ENCODE measurements at places on chromosomes 13 and 19. TPM values are rescaled to one million over a fixed set of nuclear protein-coding genes. Genes with fewer than 3 reads are reported as not detected.
A peak's percentile ranks its signal among the peaks of the same experiment; 100 is the strongest.

PCDH8 gene
- total RNA-seq, result not detected

DNA sequence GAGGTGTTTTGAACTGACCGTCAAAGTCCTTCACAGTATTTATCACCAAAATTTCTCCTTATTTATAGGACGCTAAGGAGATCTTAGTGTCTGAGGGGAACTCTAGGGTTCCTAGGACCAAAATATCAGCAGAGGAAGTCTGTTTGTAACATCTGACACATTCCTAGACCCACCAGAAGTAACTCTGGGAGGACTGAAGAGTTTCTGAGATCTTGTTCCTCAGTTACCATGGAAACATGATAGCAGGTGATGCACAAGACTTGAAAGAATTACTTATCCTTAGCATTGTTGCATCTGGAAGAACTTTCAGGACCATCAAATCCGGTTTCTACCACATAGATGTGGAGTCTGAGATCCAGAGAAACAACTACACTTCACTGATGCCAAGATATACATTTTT is 164.6 kb downstream of the IER2 start:
- no peaks in the 10 kb centered on the region for H3K4me1 ChIP-seq
- no peaks in the 10 kb centered on the region for H3K36me3 ChIP-seq
- no peak overlapping the region for H3K4me3 ChIP-seq
- DNase-seq, result no peak
- no peak overlapping the region for H3K27ac ChIP-seq

- H3K4me3 ChIP-seq, result peak overlapping the region; percentile 64
- DNase-seq, result no peak
Measured at GRCh38 chr13:48319531-48320398, 16.2 kb downstream of the RB1 start.

GRCh38 chr13:33351319-33351718 is 65.8 kb upstream of the STARD13 start:
- no peaks in the 10 kb centered on the region for H3K36me3 ChIP-seq
- DNase-seq, result no peak
- no peak overlapping the region for H3K27ac ChIP-seq
- H3K4me3 ChIP-seq, result no peak overlapping the region
- peaks cover 49% of the 10 kb centered on the region for H3K27me3 ChIP-seq

GRCh38 chr19:8255426-8256125 is 46.4 kb downstream of the CERS4 start:
- DNase-seq, result no peak
- peaks cover 6% of the 10 kb centered on the region for H3K36me3 ChIP-seq
- H3K27ac ChIP-seq, result no peak overlapping the region
- no peak overlapping the region for H3K4me3 ChIP-seq

DNA sequence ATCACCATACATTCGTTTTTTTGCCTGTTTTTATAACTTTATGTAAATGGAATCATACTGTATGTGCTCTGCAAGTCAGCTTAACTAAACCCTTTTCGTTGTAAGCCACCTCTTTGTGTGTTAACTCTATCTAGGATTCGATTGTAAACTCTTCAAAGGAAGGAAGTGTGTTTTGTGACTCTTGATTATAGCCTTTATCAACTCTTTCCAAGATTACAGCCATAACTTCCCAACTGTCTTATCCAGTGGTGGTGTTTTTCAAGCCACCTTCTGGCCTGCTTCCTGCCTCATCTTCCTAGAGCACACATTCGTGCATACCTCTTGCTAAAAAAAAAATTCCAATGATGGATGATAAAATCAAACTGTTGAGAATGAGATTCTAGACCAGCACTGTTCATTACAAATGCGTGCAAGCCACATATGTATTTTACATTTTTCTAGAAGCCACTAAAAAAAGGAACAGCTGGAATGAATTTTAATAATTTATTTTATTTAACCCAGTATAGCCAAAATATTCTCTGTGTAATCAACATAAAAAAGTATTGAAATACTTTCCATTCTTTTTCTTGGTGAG is 12.0 kb upstream of the FBXL3 start:
- no peak overlapping the region for H3K4me3 ChIP-seq
- no peaks in the 10 kb centered on the region for H3K27me3 ChIP-seq
- DNase-seq, result no peak
- peaks cover 9% of the 10 kb centered on the region for H3K4me1 ChIP-seq
- H3K27ac ChIP-seq, result no peak overlapping the region

RXFP2 gene
- not detected for total RNA-seq

- H3K27ac ChIP-seq, result no peak overlapping the region
- H3K4me1 ChIP-seq, result peaks cover 7% of the 10 kb centered on the region
- H3K36me3 ChIP-seq, result no peaks in the 10 kb centered on the region
- no peak for DNase-seq
- H3K4me3 ChIP-seq, result no peak overlapping the region
Measured at GRCh38 chr13:39563470-39563735, 39.6 kb downstream of the LHFPL6 start.

GRCh38 chr13:99298056-99298455 is 9.1 kb downstream of the GPR183 start:
- H3K27me3 ChIP-seq, result no peaks in the 10 kb centered on the region
- H3K4me3 ChIP-seq, result peak overlapping the region; percentile 53
- H3K36me3 ChIP-seq, result peaks cover 50% of the 10 kb centered on the region
- H3K27ac ChIP-seq, result peak overlapping the region; percentile 88
- DNase-seq, result no peak

- H3K4me3 ChIP-seq, result no peak overlapping the region
- H3K27ac ChIP-seq, result no peak overlapping the region
- H3K27me3 ChIP-seq, result no peaks in the 10 kb centered on the region
- DNase-seq, result no peak
- H3K36me3 ChIP-seq, result peaks cover 55% of the 10 kb centered on the region
Measured at GRCh38 chr19:808423-808775, 11.1 kb downstream of the PTBP1 start.

DNA sequence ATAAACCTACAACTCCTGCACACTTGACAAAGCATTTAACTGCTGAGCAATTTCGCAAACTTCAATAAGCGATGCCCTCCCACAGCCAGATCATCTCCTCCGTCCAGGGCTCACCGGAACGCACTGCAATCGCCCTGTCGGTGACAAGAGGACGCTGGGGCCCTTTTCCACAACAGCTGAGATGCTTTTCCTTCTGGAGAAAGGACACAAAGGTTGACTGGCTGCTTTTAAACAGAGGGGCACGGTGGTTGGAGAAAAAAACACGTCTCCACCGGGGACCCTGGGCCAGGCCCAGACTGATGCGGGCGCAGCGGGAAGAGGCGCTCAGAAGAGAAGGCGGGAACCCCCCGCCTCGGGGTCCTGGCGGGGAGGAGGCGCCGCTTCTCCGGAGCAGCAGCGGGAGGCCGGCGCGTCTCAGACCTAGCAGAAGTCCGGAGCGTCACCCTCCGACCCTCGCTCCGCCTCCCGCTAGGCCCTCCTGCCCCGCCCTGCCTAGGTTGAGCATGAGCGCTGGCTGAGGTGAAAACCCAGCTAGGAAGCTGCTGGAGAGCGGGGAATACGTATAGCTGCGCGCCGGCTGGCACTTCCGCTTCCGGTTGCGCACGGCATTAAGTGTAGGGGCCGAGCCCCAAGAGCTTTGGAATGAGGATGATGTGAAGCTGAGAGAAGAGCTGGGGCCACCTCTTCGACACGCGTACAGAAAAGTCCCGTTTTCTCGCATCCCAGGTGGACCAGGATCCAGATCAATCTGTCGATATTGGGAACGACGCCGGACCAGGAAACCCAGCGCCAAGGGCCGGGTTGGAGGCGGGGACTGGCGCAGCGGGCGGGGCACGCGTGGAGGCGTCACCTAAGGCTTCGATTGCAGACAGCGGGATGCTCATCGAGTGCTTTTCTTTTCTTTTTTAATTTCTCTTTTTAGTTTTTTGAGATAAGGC is at the start of gene ZNF846:
TSS of gene ZNF846 (minus strand) at position 564 of the 938 bp plus-strand sequence. CDS start 3,788 bp downstream, outside the sequence.
- no peaks in the 10 kb centered on the region for H3K27me3 ChIP-seq
- peak; percentile 96 for DNase-seq
- H3K36me3 ChIP-seq, result peaks cover 13% of the 10 kb centered on the region
- peak within 1 kb of the TSS; percentile 98 for H3K27ac ChIP-seq
- peak within 1 kb of the TSS; percentile 97 for H3K4me3 ChIP-seq
- H3K4me1 ChIP-seq, result peaks cover 6% of the 10 kb centered on the region

- H3K4me3 ChIP-seq, result no peak overlapping the region
- peak overlapping the region; percentile 70 for H3K27ac ChIP-seq
- peaks cover 51% of the 10 kb centered on the region for H3K4me1 ChIP-seq
Measured at GRCh38 chr19:18300930-18301717, 19.7 kb upstream of the JUND start.

NAPSA gene
- total RNA-seq, result 88.8 TPM

GRCh38 chr13:33537676-33538075 is 252.1 kb upstream of the STARD13 start:
- H3K27me3 ChIP-seq, result no peaks in the 10 kb centered on the region
- no peaks in the 10 kb centered on the region for H3K36me3 ChIP-seq
- H3K27ac ChIP-seq, result peak overlapping the region; percentile 40
- H3K4me3 ChIP-seq, result no peak overlapping the region
- peaks cover 36% of the 10 kb centered on the region for H3K4me1 ChIP-seq

DNA sequence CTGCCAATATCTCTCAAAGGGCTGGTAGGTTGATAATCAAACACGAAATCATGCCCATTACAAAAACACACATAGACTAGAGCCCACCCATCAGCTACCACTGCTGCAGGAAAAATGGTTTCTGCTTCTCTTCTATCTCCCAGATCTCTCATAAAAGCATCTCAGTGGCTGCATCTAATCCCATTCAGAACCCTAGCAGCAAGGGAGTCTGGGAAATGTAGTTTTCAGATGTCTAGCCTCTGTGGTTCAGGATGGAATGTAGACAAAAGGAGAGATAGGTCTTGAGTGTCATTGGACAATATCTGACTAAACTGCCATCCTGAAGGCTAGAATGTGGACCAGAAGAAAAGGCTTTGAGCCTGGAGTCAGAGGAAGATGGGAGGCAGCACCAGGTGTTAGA is 32.1 kb downstream of the RDH8 start:
- no peak for DNase-seq
- H3K4me3 ChIP-seq, result no peak overlapping the region
- no peaks in the 10 kb centered on the region for H3K36me3 ChIP-seq
- no peak overlapping the region for H3K27ac ChIP-seq
- H3K4me1 ChIP-seq, result no peaks in the 10 kb centered on the region
- H3K27me3 ChIP-seq, result peaks cover 25% of the 10 kb centered on the region

ZNF549 gene
- total RNA-seq, result 3.4 TPM

CCDC61 gene
- total RNA-seq, result 28.4 TPM

CXCL17 gene
- not detected for total RNA-seq

GRCh38 chr19:49534632-49535385 is 7.0 kb downstream of the RCN3 start:
- peak overlapping the region; percentile 75 for H3K4me3 ChIP-seq

PAN3 gene
- 26.0 TPM for total RNA-seq

- H3K27ac ChIP-seq, result no peak overlapping the region
- no peak overlapping the region for H3K4me3 ChIP-seq
- no peaks in the 10 kb centered on the region for H3K4me1 ChIP-seq
Measured at GRCh38 chr13:52896827-52897659, 48.6 kb upstream of the PCDH8 start.

DNAAF3 gene
- total RNA-seq, result not detected

- no peaks in the 10 kb centered on the region for H3K27me3 ChIP-seq
- H3K27ac ChIP-seq, result no peak overlapping the region
- no peak for DNase-seq
- H3K4me3 ChIP-seq, result no peak overlapping the region
Measured at GRCh38 chr13:67964091-67964490, 734.0 kb upstream of the PCDH9 start.
